ENCODE measurements at places on chromosomes 5 and 9.

GRCh38 chr9:98856982-98857381, 49.5 kb downstream of the GALNT12 start:
- no peak for DNase-seq

DNA sequence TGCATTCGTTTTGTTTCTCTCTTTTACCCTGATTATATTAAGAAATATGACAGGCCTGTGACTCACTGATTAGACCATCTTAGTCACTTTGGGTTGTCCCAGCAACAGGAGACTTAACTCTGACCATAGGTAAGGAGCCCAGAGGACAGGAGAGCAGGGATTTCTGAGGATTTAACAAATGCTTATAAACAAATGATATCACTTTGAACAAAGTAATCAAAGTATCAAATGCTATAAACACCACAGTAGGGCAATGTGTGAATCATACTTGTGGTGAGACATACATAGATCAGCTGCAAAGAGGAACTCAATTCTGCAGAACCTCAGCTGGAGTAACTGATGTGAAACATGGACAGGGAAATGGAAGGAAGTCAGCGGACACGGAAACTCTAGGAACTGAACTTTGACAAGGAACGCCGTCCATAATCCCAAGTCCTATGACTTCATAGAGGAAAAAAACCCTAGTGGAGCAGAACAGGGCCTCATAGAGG, 190.6 kb upstream of the MSX2 start:
- DNase-seq: no peak

DNA sequence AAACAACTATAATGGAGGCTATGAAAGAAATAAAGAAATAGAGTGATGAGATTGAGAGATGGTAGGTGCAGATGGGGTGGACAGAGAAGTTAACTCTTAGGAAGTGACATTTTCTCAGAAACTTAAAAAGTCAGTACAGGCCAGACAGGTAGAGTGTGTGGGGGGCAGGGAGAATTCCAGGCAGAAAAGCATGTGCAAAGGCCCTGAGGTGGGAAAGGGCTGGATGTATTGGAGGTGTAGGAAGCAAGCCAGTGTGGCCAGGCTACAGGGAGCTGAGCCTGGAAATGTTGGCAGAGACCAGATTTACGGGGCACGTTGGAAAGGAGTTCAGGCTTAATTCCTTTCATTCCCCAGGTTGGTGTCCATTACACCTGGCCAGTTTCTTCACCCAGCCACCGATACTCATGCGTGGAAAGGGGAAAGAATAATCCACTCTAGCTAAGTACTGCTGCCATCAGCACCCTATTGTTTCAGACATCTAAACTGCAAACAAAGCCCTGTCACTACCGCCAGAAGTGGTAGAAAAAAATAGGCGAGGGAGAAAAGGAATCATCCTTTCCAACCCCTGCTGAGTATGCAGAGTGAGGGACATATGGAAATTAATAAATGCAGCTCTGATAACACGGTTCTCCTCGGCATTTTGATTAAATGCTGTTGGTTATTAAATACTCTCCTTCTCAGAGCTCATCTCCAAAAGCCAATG, 116.8 kb upstream of the GPR151 start:
- DNase-seq: no peak

GRCh38 chr5:139847091-139847490, 51.5 kb downstream of the PSD2 start:
- no peak for DNase-seq

GRCh38 chr5:79840084-79840990, 150.7 kb downstream of the CMYA5 start:
- no peak for DNase-seq

GRCh38 chr9:7075154-7075553, 317.4 kb downstream of the KDM4C start:
- DNase-seq: no peak

DNA sequence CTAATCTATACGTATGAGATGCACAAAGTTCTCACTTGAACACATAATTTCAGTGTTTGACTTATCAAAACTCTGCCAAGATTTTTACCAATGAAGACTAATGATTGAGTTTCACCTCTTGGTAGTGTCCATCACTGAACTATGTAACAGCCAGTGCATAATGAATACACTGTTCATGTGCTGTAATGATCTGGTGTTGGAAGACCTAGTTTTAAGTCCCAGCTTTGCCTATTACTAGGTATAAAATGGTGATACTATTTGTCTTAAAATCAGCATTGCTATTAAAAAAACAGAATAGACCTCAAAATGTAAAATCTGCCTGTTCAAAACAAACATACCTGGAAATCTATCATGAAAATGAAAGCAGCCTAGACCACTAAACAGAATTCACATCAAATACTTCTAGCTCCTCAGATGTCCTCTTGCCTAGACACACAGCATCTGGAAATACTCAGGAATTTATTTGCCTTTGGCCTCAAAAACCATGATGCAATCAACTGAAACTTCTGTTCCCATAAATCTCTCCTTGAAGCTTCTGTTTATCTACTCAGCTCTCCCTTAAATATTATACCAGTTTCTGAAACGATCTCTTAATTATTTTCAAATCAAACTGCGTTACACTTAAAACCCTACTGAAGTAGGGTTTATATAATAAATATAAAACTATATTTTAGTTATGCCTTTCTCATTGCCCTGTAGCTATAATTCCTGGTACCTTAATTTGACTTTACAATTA, 38.1 kb downstream of the MRPS27 start:
- no peak for DNase-seq
